SW 1271 (cell line): ENCODE measurements at places on chromosomes 4 and X.
A peak's percentile ranks its signal among the peaks of the same experiment; 100 is the strongest.

DNA sequence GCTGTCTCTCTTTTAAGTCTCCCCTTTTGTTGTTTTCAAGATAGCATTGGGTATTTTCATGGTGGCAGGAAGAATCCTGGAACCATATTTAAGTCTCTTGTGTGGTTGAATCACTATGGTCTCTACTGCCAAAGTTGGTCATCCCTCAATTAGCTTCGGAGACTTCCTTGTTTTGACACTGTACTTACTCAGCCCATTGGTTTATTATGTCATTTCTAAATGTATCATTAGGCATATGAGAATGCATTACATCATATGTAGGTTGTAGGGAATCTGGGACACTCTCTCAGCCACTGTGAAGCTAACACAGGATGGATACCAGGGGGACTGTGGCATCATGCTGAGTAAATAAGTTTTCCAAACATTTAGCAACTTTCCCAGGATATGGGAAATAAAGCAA is 211.8 kb downstream of the DTHD1 start:
- DNase-seq, result no peak

DNA sequence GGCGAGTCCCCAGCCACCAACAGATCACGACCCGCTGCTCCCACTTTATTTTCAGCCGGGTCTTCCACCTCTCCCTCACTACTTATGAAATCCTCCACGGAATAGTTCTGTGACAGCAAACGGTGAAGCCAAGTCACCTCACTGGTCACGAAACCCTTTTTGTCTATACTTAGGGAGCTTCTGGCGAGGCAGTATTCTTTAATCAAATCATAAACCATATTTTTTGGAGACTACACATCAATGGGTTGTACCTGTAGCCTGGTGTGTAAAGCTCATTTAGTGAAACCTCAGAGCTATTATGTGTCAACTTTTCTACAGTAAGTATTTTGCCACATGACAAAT is 809 bp upstream of the H2AZ1 start:
- no peak for DNase-seq

GRCh38 chr4:168506014-168506413 is 9.2 kb downstream of the PALLD start:
- no peak for DNase-seq

DNA sequence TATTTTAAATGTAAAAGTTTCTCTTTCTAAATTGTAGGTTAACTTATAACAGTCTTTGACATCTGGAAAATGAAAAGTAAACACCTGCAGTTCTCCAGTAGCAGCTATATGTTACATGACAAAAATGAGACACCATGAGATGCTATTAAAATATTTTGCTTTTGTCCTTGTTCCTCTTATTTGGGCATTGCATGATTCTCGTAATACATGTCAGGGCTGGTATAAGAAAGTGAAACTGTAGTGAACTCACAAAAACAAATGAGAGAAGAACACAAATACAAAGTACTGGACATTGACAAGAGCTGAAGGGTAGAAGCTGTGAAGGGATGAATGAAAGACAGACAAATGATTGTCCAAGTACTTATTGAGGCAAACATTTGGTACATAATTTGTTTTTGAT is 9.0 kb downstream of the GK2 start:
- no peak for DNase-seq

- DNase-seq, result no peak
Observed at GRCh38 chr4:100060765-100061416, 110.8 kb upstream of the H2AZ1 start.

- no peak for DNase-seq
Observed at GRCh38 chrX:109716431-109717028, 16.5 kb downstream of the ACSL4 start.

GRCh38 chr4:85774489-85774888 is 299.5 kb downstream of the ARHGAP24 start:
- no peak for DNase-seq

DNA sequence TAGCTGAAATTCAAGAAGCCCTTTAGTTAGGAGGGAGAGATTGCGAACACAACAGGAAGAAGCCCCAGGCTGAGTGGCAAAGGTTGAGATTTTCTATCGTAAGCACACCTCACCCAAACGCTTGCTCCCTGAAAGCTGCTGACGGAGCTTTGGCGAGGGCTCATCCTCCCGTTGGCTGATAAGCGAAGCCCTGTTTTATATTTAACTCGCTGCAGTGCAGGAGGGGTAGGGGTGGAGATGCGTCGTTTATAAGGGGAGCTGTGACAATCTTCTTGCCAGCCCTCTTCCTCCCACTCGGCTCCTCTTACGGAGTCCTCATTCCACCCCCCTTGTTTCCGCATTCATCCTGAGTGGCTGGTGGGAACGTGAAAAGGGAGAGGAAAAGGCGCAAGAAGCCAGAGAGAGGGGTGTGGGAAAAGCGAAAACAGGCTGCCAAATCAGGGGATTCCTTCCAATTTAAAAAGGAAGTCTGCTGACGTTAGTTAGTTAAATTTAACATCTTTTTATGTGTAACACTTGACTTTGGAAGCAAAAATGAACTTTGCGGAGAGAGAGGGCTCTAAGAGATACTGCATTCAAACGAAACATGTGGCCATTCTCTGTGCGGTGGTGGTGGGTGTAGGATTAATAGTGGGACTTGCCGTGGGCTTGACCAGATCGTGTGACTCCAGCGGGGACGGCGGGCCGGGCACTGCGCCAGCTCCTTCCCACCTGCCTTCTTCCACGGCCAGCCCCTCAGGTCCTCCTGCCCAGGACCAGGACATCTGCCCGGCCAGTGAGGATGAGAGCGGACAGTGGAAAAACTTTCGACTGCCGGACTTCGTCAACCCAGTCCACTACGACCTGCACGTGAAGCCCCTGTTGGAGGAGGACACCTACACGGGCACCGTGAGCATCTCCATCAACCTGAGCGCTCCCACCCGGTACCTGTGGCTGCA is at the start of gene ENPEP:
Gene ENPEP (plus strand): TSS at position 275 of the 938 bp plus-strand sequence. CDS start 260 bp downstream, at position 535.
- no peak for DNase-seq

GRCh38 chrX:40117715-40118285 is 20.0 kb upstream of the BCOR start:
- no peak for DNase-seq

- no peak for DNase-seq
Observed at GRCh38 chr4:146654687-146655520, 16.2 kb downstream of the POU4F2 start.

DNA sequence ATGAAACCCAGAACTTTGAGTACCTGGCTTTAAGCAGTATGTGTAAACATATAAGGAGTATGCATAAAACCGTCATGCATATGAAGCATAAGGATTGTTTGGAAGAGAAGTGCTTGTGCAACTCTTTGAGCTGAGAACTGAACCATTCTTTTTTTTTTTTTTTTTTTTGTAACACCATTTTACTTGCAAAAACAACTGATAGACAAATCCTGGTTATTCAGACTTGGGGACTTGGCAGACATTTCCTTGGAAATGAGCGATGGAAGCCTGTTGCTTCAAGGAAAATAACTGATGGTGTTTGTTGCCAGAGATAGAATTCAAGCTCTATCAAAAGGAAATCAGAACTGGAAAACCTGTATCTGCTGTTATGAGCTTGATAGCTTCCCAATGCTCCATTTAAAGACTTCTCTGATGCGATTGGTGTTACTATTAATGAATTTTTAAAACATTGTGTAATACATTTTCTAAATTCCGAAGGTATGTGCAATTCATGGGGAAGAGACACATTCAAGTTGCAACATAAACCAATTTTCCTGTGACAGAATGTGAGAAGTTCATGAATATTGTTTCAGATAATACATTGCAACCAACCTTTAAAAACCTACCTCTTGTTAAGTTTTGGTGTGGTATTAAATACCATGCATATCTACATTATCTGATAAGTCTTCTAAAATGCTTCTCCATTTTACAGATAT is 47.0 kb upstream of the FAT1 start:
- DNase-seq, result no peak

- DNase-seq, result no peak
Observed at GRCh38 chr4:5705647-5706320, 2.6 kb downstream of the EVC2 start.

GRCh38 chr4:23835774-23836478 is 53.9 kb downstream of the PPARGC1A start:
- no peak for DNase-seq

DNA sequence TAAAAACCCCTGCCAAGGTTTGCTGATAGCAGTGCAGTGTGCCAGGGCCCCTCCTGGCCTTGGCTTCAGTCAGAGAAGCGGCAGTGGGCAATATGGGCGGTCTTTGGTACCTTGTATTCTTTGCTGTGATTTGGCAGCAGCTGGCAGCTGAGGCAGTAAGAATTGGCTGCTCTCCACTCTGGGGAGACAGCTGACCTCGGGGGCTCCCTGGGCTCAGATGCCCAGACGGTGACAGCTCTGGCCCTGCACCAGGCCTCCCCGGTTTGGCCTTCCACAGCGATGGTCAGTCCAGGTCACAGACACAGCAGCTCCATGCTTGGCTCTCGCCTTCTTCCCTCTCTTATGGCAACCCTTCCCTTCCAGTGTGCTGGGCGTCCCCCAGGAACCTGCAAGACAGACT is 330.9 kb downstream of the BCOR start:
- DNase-seq, result no peak

DNA sequence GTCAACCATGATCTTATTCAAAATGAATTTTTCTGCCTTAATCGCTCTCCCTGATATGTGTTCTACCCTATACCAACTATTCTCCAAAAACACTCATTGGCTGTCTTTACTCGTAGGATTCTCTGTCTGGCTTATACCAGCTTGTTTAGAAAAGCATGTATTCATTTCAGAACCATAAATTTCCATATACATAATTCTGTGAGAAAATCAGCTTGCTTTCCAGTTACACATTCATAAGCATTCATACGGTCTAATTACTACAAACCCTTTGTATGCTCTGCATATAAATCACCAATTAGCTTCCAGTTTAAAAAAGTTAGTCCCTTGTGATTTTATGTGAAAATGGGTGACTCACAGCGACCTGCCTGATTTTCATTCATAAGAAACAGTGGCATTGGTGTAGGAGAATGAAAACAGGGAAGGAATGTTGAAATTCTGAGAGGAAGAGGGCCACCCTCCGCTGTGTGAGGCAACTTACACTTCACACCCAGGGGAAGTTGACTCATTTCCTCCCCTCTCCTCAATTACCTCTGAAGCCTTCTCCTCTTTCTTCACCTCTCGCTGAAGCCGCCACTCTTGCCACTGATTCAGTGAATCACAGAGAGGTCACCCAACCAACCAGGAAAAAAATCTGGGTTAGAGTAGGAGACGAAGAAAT is 63.3 kb downstream of the MEPE start:
- DNase-seq, result peak; percentile 77

DNA sequence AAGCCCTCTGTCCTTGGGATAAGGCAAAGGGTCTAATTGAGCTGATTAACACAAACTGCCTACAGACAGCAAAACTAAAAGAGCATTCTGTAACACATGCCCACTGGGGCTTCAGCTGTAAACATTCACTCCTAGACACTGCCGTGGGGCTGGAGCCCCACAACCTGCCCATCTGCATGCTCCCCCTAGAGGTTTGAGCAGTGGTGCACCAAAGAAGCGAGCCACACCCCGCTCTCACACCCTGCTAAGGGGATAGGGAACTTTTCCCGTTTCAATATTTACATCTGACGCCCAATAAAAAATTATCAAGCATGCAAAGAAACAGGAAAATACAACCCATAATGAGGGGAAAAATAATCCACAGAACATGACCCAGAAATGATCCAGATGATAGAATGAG is 46.9 kb upstream of the HSD17B10 start:
- no peak for DNase-seq

DNA sequence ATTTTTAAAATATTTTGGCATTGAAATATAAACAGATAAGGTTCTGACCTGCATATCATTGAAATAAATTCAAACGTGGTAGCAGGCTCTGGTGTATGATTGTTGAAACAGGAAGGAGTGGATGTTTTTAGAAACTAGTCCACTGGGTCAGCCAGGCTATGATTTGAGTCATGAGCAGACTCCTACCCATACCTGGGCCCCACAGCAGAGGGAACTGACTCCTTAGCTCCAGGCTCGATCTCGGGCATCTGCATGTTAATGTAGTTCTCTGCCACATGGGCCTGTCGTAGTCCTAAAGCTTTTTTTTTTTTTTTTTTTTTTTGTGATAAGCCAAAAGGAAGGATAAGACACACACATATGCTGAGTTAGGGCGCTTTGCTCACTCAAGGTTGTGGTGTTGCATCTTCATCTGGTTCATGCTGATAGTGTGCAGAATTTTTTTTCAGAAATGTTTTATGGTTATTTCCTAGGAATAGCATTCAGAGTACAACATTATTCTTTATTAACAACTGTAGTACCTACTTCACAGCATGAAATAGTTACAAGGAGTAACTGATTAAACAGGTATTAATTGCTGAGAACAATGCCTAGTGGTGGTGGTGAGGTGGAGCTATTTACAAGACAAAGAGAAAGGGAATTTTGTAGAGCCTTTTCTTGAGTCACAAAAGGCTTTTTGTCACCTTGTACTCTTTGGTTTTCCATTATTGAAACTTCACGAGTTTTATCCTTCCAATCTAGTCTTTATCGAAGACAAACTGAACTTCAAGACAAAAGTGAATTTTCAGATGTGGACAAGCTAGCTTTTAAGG is 27.3 kb downstream of the OFD1 start:
- no peak for DNase-seq

DNA sequence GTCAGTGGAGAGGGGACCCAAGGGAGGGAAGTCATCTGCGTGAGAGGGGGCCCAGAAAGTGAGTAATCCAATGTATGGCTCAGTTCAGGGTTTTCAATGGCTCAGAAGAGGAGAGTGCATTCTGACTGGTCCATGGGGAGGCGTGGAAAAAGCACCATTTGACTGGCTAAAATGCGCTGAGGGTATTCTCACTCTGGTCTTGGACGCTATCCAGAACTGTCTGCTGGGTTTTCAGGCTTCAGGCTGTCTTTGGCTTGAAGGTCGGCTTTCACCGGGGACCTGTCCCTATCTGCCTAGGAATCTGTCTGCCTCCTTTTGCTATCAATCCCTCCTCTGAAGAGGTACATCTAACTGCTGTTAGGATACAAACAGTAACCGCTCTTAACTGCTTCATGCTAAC is 26.4 kb downstream of the EPGN start:
- no peak for DNase-seq

- DNase-seq, result no peak
Observed at GRCh38 chr4:40373636-40374035, 38.5 kb downstream of the CHRNA9 start.

GRCh38 chr4:88035292-88035691 is 27.9 kb downstream of the PKD2 start:
- no peak for DNase-seq

GRCh38 chrX:135509885-135510284 is 10.6 kb upstream of the INTS6L start:
- no peak for DNase-seq

DNA sequence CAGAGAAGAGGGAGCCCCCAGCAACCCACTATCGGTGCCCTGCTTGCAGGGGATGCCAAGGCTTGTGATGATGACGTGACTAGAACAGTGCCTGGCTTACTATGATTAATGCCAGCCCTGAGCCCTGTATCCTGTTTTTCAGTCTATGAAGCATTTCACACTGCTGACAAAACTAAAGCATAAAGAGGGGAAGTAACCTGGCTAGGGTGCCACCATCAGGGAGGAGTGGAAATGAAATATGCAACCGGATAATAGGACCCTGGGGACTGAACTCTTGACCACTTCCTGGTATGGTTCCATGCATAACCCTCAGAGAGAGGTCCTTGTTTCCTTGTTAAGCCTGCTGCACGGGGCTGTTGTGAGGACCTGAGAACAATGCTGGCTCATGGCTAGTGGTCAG is 50.3 kb downstream of the MED28 start:
- DNase-seq, result no peak
